ENCODE measurements at places on chromosomes 16 and 17.
A peak's percentile ranks its signal among the peaks of the same experiment; 100 is the strongest.

GRCh38 chr17:696369-696768, 18.3 kb downstream of the VPS53 start:
- DNase-seq = no peak

DNA sequence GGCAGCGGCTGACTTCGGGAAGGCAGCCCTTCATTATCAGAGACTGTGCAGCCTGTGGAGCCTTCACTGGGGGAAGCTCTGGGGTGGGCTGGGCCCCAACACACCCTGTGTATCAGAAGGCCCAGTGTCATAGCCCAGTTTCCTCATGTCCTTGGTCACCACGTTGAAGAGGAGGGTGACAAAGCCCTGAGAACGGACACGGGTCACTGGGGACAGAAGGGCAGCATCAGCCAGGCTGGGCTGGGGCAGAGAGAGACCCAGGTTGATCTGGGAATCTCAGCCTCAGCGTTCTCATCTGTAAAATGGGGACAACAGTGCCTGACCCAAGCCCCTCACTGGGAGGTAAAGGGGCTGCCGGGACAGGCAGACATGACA, 19.3 kb downstream of the B9D1 start:
- DNase-seq = no peak

DNA sequence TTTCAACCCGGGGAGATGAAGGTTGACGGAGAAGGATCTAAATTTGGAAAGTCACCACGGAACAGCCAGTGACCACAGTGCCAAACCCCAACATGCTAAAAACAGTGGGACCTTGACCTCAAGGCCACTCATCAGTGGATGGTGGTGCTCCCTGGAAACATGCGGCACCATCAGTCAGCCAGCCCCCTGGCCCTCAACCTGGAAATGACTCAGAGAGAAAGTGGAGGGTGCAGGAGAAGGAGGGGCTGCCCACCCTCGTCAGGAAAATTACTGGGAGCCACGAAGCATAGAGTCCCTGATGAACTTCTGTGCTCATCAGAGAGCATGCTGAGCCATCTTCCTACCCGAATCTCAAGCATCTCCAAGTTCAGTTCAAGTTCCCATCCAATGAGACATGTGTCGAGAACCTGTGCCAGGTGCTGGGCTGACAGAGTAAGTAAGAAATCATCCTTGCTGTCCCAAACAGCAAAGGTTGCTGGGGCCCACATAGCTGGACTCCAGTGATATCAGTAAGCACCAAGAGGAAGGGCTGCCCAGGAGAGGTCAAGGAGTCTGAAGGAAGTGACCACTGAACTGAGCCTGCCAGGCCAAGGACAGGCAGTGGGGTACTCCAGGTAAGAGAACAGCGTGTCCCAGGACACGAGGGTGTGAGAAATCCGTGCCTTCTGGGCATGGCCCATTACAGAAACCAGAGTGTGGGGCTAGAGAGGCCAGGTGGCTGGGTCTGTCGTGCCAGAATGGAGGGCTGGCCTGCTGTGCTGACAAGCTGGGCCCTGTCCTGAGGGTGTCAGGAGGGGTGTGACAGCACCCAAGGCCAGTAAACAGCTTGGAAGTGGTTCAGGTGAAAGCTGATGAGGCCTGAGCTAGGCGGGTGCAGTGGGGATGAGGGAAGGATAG, 5.2 kb downstream of the PECAM1 start:
- DNase-seq = peak; percentile 98

- DNase-seq = no peak
Measured at GRCh38 chr17:7794075-7794663, 39.8 kb upstream of the KDM6B start.

GRCh38 chr17:76523084-76524037, 14.1 kb downstream of the CYGB start:
- DNase-seq = peak; percentile 67
